Bone marrow (tissue), 2 donors: ENCODE measurements at places on chromosomes 6 and 20.

DNA sequence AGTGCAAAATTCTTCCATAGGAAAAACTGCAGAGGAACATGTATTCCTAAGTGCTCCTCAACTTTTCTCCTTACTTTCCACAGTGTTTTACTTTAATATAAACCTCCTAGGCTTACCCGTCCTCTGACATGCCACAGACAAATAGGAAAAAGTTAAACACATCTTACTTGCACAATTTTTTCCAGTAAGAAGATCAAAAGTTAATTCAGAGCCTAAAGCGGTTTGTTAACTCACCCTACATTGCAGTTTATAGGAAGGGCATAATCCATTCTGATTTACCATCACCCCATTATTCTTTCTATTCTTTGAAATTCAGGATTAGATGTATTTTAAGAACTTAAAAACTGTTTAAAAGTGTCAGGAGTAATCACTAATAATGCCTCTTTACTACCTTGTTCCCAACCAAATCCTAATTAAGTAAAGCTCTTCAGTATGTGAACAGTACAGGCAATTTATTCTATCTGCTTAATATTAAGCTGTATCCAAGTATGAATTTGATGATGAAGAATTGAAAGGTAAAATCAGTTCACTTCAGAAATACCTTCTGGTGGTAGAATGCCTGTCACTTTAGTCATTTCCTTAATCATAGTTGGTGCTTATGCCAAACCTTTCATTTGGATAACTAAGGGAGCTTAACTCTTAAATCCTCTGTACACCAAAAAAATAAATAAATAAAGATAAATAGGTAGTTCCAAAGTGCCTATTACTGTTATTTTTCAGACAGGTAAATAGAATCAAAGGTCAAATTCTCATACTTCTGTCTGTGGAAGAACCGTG is 292.0 kb downstream of the ALDH8A1 start:
- DNase-seq = no peak

- DNase-seq = no peak
These were observed 53.6 kb upstream of the TNFAIP3 start for GRCh38 chr6:137813308-137813970.

DNA sequence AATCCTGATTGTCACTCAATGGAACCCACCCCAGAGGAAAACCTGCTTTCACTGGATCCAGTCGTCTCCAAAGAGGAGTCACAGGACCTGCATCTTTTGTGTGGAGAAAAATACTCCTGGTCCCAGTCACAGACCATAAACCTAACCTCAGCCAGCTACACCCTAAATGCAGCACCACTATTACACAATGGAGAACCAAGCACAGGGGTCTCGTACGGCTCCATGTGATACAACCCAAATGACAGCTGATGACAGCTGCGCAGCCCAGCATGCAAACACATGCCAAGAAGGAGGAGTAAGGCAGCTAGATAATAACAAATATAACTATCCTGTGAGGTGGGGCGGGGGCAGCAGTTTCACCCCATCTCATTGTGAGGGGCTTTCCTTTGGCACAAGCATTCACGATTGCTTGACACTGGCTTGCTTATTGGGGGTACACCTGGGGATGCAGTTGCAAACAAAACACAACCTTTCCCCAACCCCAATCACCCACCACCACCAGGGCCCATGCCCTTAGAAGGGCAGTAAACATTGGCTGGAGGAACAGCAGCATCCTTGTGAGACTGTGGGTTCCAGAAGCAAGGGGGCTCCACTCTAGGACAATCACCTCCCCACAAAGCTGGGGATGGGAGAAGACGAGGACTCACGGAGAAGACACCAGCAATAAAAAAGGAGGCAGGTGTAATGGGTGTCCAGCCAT is 51.5 kb downstream of the TRERF1 start:
- DNase-seq = no peak

DNA sequence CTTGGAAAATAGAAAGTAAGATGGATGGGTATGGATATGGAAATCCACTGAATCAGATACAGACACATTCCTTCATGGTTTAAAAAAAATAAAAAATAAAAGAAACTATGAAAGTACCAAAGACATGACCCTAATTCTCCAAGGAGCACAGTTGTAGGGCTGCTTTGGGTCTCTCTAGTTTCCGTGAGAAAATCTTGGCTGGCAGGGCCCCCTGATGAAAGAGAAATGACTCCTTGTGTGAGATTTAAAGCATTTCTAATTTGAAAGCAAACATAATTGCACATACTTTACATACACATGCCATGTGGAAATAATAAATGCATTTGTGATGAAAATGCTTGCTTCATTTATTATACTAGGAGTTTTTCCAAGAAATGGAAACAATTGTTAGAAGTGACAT is 593.9 kb upstream of the BTBD3 start:
- no peak for DNase-seq

DNA sequence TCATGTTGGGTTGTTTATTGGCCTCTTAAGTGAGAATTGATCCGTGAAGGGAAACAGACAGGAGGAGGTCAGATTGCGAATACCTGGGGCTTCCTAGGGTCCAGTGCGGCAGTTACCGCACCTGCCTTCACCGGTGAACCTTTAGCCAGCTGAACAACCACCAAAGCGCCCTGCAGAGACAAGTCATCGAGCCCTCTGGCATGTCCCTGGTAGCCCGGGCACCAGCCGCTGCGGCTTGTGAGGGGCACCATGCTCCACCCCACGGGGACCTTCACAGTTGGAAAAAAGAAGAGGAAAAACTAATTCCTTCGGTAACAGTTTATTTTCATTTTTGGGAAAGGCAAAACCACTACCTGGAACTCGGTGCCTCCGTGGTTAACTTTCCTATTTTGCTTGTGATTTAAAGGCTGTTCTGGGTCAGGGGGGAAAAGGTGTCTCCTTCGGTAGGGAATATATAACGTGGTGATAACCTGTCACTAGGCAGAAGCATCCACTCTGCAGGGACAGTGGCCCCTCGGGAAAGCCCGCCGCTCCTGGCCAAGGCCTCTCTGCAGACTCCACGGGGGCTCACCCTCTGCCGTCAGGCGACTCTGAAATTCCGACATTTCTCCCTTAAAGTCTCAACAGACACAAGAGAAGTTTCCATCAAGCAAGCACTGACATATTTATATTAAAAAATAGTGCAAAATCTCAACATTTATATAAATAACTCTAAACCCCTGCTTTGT is 30.7 kb upstream of the ZBP1 start:
- DNase-seq = no peak

GRCh38 chr6:139508023-139508422 is 133.6 kb upstream of the CITED2 start:
- no peak for DNase-seq

- no peak for DNase-seq
These were observed 78.0 kb upstream of the SMIM8 start for GRCh38 chr6:87244380-87244779.

DNA sequence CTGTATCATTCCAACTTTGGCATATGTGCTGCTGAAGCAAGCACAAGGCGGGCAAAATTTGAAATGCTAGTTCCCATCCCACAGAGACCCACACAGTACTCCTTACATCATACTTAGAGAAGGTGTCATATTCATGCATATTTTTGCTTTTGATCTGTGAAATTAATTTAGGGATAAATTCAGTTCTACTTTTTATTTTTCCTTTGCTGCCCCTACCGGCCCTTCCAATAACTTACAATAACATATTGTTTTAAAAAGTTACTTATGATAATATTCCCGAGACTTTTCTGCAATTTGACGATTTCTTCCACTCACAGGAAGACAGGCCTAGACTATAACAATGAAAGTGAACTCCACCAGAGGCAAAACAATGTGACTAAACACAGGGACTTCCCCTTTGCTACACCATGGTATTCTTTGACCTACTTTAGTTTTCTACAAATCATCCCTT is 35.0 kb downstream of the SESN1 start:
- DNase-seq = no peak

GRCh38 chr6:39490108-39490507 is 167.6 kb upstream of the KCNK16 start:
- no peak for DNase-seq

DNA sequence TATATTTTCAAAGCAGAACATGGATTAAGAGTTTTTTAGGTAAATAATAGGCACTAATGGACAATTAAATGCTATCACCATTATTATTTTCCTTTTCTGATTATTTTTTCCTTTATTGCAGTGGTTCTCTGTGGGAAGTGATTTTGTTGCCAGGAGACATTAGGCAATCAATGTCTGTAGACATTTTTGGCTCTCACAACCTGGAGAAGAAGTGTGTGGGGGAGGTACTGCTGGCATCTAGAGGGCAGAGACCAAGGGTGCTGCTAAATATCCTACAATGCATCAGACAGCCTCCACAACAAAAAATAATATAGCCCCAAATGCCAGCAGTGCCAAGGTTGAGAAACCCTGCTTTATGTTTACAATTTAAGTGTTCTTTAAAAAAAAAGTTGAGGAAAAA is 8.3 kb downstream of the IFNGR1 start:
- no peak for DNase-seq

- no peak for DNase-seq
These were observed 92.4 kb downstream of the GJA10 start for GRCh38 chr6:89986650-89987074.

DNA sequence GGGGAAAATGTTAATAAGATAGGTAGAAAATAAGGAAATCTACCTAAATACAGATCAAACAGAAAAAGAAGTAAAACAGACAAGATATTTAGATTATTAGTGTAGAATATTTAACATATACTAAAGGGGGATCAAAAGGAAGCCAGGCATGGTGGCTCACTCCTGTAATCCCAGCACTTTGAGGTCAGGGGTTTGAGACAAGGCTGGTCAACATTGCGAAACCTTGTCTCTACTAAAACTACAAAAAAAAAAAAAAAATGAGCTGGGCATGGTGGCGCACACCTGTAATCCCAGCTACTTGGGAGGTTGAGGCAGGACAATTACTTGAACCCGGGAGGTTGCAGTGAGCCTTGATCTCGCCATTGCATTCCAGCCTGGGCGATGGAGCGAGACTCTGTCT is 55.5 kb downstream of the AFDN start:
- no peak for DNase-seq

DNA sequence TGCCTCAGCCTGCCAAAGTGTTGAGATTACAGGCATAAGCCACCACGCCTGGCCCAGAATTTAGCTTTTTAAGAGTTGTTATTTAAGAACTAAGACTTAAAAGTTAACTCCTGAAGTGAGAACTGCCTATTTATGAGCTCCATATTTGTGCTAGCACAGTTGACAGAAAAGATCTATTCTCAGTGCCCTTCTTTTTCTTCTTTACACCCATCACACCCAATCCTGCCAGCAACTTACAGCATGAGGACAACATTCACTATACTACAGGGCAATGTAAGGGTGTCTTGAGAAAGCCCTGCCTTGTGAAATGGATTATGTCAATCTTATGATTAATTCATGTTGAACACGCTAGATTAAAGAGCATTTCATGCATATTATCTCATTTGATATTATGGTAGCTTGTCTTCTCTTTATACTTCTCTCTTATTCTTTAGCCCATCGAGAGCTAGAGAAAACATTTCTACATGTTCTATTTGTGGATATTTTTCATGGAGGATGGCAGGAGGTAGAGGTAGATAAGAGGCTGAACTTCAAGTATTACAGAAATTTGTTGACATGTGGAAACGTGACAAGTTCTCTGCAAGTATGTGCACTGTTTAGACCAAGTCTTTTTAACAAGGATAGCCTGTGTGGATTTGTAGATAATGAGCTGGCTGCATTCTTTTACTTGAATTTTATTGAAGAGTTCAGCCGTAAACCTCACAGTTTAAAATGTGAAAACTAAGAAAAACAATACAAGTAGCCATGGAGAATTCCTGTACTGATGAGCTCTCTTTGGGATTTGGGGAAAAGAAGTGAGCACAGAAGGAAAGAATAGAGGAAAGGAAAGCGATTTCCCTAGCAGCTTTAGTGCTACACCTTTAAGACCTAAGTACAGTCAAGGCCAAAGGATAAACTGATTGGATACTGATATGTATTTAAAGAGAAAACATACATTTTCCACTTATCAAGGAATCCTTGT is 212.2 kb downstream of the ARHGAP18 start:
- DNase-seq = no peak

DNA sequence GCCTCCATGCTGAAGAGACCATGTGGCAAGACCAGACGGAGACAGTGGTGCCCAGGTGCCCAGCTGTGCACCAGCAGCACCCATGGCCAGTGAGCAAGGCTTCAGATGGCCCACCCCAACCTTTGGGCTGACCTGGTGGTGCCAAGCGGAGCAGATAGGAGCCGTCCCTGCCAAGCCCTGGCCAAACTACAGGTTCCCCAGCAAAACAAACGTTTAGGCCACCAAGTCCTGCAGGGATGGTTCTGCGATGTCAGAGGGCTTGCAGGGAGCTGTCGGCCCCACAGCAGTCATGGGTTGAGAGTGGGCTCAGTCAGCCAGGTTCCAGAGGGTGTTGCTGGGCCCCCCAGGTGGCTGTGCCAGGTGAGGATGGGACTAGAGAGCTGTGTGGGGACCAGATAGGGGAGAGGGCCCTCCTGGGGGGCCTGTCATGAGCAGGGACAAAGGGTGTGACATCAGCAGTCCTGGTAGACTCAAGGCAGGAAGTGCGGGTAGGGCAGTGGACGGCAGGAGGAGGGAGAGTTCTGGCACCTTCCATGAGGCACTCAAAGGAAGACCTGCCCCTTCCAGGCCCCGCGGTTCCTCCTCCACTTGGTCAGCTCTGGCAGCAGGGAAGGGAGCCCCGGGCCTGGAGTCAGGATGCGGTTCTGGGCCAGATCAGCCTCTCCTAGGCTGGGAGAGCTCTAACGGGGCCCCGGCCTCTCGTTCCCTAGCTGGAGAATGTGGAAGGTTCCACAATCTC is 342.4 kb downstream of the ZFAND3 start:
- no peak for DNase-seq

GRCh38 chr6:105991561-105992314 is 94.4 kb upstream of the PRDM1 start:
- DNase-seq = no peak

- DNase-seq = no peak
These were observed 3.2 kb downstream of the TNFRSF6B start for GRCh38 chr20:63699466-63700198.

DNA sequence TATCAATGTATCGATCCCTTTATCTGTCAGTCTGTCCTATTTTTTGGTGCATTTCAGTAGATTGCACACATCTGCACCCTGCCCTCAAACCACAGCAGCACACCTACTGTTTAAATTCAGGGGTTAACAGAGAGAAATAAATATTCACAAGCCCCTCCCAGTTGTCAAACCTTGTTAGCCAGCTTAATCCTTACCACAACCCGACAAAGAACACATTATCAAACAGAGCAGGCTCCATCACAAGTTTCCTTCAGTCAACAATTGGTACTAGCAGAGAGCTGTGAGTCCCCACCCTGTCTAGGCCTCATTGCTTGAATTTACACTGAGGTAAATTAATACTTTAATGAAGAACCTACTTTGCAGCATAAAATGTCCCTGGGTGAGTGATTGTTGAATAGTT is 249.8 kb downstream of the FNDC1 start:
- no peak for DNase-seq

GRCh38 chr6:20197251-20197650 is 15.0 kb downstream of the MBOAT1 start:
- DNase-seq = no peak
